ENCODE measurements at places on chromosomes 11 and 22.

GRCh38 chr11:43541993-43542392 is 138.5 kb upstream of the HSD17B12 start:
- DNase-seq = no peak

- no peak for DNase-seq
Measured at GRCh38 chr22:35761037-35761436, 43.4 kb downstream of the APOL5 start.

DNA sequence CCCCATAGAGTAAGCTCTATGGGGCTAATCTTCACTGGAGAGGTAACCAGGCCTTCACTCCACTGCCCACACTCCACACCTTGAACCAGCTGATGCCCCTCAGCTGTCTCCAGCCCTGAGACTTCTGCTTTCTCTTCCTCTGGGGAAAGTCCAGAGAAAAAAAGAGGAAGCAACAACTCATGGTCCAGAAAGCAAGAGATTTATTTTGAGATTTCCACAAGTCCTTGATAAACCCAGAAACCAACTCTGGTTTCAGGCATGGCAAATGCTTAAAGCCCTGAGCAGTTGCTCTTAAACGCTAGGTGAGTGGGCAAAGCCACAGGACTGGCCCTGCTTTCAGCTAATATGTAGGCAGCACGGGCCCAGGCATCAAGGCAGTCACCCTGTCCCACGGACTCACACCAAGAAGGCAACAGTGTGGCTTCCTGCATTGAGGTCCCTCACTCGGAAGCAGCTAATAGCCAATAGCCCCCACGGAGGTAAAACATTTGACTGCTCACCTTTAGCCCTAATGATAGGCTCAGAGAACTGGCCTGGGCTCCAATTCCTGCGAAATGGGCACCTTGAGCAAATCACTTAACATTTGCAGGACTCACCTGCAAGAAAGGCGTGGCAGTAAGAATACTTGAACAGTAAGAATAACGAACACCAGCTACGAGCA is 4.3 kb downstream of the CYB561A3 start:
- no peak for DNase-seq

DNA sequence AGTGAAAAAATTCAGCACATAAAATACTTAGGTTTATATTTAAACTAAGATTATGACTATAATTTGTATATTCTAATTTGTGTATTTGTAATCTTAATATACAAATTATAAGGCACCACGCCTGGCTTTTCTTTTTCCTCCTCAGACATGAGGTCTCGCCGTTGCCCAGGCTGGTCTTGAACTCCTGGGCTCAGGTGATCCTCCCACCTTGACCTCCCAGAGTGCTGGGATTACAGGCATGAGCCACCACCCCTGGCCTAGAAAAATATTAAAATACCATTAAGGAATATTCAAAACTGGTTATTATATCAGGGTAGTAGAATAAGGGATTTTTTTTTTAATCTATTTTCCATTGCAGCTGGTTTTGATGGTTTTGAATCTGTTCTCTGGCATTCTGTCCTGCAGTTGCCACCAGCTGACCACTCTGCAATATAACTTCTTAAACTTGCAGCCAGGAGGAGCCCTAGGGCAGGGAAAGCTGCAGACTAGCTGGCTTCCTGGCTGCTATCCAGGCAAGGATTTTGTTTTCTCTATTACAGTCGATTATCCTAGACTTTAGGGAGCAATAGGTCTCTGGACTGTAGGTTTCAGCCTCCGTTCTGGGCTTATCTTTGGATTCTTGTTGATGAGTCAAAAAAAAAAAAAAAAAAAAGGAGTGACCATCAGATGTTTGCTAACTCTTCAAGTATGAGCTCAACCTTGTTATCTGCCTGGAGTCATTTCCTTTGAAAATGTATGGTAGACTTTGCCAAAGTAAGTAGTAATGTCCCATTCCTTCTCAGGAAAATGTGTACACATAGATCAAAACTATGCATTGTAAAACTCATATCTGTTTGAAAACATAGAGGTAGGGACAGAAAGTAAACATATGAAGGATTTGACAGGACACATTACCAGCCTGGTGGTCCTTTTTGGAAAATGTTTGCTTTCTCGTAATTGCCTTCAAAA is 13.2 kb downstream of the POLA2 start:
- no peak for DNase-seq

DNA sequence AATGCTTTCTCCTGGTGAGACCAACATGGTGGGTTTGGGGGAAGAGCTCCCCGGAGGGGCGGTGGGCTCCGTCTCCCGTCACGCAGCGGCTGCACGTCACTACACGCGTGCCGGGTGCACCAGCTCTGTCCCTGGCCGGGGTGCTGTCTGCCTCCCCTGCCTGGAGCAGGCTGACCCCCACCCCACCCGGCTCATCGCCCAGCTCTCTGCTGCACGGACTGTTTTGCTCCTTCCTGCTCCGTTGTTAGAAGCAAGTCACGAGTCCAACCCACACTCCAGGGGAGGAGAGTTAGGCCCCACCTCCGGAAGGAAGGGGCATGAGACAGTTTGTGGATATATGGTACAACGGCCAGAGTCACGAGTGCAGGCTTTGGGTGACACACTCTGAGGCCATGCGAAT is 364.9 kb downstream of the BRD1 start:
- DNase-seq = no peak

- DNase-seq = no peak
Measured at GRCh38 chr22:40462195-40462984, 92.0 kb downstream of the SGSM3 start.

- DNase-seq = no peak
Measured at GRCh38 chr22:30927806-30928205, 40.8 kb downstream of the MORC2 start.

GRCh38 chr11:57711414-57712255 is at the start of gene MED19:
TSS of gene MED19 (minus strand) at chr11:57712215. CDS start at chr11:57712179, 36 bp downstream.
- peak; percentile 61 for DNase-seq

- DNase-seq = no peak
Measured at GRCh38 chr11:64290352-64291261, 495 bp upstream of the KCNK4 start.

DNA sequence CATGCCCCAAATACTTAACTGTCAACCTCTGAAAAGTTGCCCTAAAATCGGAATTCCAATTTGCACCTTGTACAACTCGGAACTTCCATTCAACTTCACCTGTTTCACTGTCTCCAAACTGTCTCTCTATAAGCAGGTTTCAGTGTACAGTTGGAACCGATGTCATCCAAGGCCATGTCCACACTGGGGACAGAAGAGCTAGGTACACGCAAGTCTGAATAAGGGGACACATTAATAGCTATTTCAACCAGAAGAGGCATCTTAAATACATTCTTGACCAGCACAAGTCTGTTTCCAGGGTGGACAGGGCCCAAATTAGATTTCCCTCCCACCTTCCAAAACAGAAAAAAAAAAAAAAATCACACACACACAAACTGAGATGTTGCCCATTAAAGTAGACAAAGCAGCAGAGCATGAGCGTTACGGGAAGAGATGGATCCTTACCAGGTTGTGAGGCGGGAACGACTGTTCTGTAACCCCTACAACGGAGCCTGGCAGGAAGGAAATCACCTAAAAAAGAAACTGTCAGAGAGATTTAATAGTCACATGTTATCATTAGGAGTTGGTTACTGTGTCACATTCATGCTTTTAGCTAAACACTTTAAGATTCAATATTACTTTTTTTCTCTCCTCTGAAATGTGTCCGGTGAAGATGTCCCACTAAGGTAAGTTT is 1.7 kb downstream of the CREBZF start:
- DNase-seq = no peak

GRCh38 chr11:10485646-10486045 is 30.6 kb downstream of the AMPD3 start:
- no peak for DNase-seq

- DNase-seq = no peak
Measured at GRCh38 chr11:91396236-91397133, 828.1 kb upstream of the FAT3 start.

GRCh38 chr11:99781074-99781473 is 760.3 kb downstream of the CNTN5 start:
- DNase-seq = no peak

GRCh38 chr11:10349806-10350205 is 44.9 kb downstream of the ADM start:
- no peak for DNase-seq

GRCh38 chr11:40139536-40139935 is 1319.9 kb downstream of the LRRC4C start:
- no peak for DNase-seq

DNA sequence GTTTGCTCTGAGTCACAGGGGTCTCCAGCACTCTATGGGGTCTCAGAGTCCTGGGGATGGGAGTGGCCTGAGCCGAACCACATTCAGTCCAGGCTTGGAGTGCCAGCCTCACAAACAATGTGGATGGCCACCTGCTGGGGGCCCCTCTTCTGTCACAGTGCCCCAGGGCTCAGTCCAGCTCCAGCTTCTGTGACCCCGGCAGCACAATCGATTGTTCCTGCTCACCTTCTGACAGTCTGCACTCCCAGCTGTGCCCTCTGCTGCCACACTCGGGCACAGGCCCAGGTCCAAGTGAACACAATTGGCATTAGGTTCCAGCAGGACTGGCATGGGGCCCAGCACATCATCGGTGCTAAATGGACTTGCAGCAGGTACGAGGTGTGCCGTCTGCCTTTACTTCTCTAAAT is 84.8 kb downstream of the TP53I11 start:
- DNase-seq = no peak

GRCh38 chr11:120907971-120908370 is 115.9 kb upstream of the TBCEL start:
- DNase-seq = no peak

- no peak for DNase-seq
Measured at GRCh38 chr11:12526789-12527188, 147.4 kb upstream of the TEAD1 start.

- DNase-seq = no peak
Measured at GRCh38 chr11:70618431-70619101, 220.2 kb downstream of the CTTN start.

- DNase-seq = no peak
Measured at GRCh38 chr11:28756977-28757376, 648.8 kb downstream of the METTL15 start.

- no peak for DNase-seq
Measured at GRCh38 chr11:86335131-86335767, 33.2 kb downstream of the HIKESHI start.

DNA sequence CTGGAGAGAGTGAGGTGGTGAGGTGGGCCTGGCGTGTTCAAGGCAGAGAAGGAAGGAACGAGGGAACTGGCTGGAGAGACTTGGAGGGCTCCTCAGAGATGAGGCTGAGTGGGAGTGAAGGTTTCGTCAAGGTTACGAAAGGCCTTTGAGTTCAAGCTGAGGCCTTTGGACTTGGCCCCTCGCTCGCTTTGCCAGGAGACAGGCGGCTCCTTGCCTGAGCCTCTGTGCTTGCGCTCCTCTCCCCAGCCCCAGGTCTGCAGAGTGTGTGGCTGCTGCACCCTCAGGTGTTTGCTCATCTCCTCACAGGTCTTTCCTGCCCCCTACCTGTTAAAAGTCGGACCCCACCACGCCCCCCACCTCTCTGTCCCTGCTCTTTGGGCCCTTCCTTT is 91.6 kb downstream of the ATXN10 start:
- DNase-seq = no peak

DNA sequence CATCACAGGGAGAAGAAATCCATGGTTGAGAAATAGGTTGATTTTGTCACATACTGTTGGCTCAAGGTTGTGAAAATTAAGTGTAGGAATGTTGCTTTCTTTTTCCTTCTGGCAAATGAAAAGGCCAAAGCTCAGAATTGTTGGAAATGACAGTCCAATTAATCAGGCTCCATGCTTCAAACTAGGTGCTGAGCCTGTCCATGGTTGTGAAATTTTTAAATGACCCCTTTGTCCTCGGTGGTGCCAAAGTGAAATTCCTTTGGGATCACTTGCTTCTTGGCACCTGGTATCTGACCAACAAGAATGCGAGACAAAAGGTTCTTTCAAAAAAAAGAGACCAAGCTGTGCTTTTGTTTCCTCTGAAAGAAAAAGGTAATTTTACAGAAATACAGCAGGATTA is 451.9 kb downstream of the ETS1 start:
- no peak for DNase-seq

- DNase-seq = no peak
Measured at GRCh38 chr11:82864268-82864667, 36.0 kb downstream of the PRCP start.

GRCh38 chr11:3136546-3137455 is 28.3 kb downstream of the OSBPL5 start:
- no peak for DNase-seq

DNA sequence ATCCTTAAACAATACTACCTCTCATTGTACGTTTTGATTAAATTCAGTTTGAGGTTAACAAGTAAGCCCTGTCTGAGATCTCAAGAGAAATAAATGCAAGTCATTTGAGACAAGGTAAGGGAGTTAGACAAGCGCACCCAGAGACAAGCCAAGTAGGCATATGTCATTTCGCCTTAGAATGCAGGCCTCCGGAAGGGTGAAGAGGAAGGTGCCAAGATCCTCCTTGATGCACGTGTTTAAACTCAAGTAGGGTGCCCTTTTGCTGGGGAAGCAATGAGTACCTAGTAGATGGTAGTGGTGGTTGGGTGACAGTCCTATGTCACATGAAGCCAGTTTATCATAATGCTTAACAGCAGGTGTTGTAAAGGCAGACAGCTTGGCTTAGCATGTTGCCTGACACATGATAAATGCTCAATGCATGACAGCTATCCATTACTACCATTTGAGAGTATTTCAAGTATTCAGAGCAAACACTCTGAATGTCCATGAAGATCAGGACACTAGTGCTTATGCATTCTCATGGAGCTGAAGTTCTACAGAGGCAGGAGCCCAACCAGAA is 415.9 kb downstream of the TMEM135 start:
- no peak for DNase-seq

GRCh38 chr11:59967677-59968394 is 4.0 kb downstream of the OOSP4A start:
- no peak for DNase-seq

DNA sequence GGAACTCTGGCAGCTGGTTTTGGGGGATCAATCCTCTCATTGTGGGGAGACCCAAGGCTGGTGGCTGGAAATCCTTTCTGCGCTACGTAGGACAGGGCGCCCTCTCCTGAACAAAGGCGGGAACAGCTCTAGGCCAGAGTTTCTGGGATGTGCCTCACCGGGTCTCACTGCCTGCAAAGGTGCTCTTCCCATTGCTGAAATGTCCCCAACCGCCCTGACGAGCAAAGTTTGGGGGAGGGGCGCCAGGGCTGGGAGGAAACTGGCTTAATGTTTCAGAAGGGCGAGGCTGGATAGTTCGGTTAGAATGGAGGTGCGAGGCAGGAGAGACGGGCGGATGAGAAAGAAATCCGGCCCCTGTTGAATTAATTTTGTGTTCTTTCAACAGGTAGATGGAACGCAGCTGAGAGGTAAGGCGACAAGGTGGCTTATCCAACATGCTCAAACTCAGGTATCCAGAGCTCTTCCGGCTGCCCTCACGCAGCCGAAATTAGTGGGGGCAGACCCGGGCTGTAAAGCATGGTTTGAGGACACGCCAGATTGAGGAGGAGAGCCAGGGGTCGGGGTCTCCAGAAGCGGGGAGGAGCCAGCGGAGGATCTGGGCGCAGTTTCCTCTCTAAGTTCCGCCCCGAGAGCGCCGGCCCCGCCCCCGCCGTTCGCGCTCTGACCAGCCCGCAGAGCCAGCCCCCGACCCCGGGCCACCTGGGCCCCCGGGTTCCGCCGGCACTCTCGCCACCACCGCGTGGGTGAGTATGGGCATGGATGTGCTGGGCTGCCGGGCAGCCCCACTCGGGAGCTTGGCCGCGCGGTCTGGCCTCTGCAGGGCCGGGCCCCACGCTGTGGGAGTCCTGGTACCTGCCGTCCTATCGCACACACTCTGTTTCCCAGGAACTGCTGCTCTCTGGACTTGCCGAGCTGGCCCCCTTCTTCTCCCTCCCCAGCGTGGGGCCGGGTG is at the start of gene PGAP2:
PGAP2 (plus strand) TSS at position 652 of the 952 bp plus-strand sequence. CDS start 2,700 bp downstream, outside the sequence.
- DNase-seq = peak; percentile 48

GRCh38 chr11:62694455-62695167 is 5.3 kb upstream of the LRRN4CL start:
- DNase-seq = peak; percentile 66

Measured in stimulated activated CD8-positive, alpha-beta memory T cell treated with anti-CD3 and anti-CD28 coated beads, Interleukin-7, amount 100 ng/mL, for 4 hours (primary cell).